ENCODE measurements at places on chromosomes 3 and 15.

DNA sequence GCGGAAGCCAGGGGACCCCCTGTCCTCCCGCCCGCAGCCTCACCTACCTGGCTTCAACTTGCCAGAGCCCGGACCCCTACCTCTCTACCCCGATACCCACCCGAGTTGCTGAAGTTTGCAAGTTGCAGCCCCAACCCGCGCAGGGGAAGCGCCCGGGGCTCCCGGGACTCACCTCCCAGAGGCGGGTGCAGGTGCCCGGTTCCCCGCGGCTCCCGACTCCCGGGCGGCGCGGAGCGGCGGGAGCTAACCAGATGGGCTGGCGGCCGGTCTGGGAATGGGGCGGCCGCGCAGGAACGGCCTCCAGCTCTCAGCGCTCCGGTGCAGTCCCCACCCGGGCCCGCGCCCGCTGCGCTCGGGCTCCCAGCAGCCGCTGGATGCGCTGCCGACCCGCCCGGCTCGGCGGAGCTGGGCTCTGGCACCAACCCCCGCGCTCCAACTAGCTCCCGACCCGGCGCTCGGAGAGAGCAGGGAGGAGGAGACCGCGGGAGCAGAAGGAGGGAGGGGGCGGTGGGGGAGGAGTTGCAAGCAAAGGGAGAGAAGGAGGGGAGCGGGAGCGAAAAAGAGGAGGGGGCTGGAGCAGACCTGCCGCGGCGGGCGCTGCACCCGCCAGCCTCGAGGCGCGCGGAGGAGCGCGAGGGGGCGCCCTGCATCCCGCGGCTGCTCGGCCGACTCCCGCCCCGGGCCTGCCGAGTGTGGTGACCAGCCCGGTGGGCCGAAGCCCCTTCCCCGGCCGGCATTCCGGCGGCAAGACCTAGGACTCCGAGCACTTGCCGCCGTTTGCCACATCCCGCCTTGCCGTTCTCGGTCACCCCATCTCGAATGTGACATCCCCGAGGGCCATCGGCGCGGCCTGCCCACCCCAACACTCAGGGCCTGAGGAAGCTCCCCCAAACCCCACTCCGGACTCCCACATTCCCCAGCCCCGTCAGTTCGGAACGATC, at the start of gene SEMA5B:
Gene SEMA5B (minus strand): TSS at position 472 of the 941 bp plus-strand sequence. CDS start 66,500 bp downstream, outside the sequence.
- DNase-seq, result no peak

GRCh38 chr15:92571824-92572223, 83.8 kb downstream of the FAM174B start:
- DNase-seq, result no peak

DNA sequence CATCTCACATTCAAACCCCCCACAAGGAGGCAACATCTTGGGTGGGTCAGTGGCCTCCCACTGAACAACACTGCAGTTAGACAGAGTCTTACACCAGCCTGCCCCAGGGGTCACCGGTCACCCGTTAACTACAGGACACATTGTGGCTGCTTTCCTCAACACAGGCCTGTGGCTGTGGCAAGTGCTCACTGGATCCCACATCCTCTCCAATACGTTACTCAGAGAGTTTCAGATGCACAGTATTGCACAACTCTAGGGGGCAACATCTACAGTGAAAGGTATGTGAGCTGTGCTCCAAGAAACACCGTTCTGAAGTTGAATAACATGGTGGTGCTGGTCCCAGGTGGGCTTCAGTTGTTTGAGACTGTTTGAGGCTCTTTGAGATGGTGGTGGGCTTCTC, 41.0 kb downstream of the CTDSPL start:
- DNase-seq, result no peak

DNA sequence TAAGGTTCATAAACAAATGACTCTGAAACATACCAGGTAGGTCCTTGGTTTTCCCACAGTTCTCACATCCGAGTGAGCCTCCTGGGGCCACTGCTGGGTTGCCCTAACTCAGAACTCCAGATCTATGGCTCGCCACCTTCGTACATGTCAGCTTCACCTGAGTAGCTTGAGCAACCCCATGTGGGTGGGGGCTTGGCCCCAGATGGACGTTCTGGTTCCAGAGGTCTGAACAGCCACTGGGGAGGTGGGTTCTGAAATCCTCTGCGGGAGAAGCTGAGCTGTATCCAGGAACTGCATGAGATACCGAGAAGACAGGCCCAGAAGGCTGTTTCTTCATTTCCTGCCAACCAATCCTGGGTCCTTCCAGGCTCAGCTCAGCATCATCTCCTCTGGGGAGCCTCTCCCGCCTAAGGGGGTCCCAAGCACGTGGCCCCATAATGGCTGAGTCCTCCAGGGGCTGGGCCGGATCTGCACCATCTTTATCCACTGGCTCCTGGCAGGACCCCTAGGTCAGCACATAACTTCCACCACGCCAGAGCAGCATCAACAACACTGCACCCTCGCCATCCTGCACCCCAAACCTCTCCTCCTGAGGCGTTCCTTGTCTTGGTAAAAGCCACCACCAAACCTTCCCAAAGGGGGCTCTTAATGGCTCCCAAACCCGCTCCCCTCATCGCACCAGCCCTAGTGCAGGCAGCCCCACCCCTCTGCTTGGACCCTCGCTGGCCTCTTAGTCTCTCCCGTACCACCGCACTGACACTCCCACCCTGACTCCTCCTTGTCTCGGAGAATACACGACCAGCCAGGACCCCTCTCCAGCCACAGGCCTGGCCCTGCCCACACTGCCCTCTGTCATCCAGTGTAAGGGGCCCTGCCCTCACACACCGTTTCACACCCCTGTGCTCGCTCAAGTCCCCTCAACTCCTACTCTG, 39.8 kb downstream of the PCSK6 start:
- DNase-seq, result no peak

GRCh38 chr15:75023872-75024636, 664 bp downstream of the PPCDC start:
- DNase-seq, result no peak

DNA sequence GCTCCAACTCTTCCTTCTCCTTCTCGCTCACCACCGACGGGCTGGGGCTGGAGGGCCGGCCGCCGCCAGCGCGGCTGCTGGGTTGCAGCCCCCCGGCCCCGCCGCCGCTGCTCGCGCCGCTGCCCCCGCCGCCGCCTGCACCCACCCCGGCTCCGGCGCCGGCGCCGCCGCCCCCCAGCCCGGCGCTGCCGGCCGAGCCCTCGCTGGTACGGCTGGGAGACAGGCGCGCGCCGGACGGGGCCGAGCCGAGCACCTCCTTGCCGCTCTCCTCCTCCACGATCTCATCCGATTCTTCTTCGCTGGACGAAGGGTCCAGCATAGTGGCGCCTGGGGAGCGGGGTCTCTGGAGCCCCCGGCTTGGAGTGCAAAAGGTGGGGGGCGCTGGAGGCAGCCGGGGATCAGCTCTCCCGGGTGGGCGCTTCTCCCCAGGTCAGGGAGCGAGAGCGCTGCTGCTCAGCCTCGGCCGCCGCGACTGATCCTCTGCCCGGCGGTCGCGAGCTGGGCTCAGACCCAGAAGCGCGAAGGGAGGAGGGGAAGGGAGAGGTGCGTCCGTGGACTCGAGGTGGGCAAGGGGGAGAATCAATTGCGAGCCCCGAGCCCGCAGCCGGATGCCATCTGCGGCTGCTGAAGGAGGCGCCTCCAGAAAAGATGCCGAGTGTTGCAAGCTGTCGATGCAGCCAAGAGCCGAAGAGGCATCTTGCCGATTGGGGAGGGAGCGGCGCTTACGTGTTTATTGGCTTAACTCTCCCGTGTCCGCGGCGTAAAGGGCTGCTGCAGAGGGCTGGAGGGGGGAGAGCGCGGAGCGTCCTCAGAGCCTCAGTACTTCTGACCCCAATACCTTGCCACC, at the start of gene CADPS:
Gene CADPS (minus strand): TSS at position 706 of the 847 bp plus-strand sequence. CDS start 387 bp downstream, at position 319.
- DNase-seq, result no peak

DNA sequence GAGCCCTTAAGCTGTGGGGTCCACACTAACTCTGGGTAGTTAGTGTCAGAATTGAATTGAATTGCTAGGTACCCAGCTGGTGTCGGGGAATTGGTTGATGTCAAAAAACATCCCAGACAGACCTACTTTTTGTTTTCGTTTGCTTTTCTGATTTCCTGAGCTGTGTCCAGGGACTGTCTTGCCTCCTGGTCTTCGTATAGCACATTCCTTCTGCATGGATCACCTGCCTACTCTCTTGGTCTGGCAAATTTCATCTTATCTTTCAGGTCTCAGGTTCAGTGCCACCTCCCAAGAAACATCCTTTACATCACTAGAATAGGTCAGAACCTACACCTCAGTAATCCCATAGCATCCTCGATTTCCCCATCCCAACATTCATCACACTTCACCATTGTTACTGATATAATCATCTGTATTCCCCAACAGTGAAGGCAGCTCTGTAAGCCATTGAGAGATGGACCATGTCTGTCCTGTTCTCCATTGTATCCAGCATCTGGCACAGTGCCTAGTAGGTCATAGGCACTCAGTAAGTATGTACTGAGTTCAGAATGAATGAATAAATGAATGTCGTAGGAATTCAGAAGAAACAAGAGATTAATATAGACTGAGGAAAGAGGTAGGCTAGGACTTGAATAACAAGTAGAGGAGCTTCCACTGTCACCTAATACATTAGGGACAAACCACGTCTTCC, 81.2 kb downstream of the ANP32A start:
- DNase-seq, result no peak

Data from stimulated activated CD4-positive, alpha-beta T cell treated with anti-CD3 and anti-CD28 coated beads, Interleukin-15, amount 100 ng/mL, for 1 hour (primary cell).